ENCODE measurements at places on chromosomes 2 and 18.

DNA sequence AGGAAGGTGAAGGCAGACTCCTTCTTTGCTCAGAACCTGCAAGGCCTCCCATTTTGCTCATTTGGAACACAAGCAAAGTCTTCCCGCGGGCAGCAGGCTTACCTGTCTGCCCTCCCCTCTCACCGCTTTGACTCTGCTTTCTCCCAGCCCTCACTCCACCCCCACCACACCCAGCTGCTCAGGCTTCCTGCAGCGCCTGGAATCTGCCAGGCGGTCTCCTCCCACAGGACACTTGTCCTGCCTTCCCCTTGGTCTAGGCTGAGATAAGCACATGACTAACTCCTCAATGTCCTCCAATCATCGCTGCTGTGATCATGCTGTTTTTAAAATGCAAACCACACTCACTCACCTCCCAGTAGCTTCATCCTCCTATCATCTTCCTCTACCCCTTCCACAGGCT lies 430.0 kb downstream of the ZNF516 start:
- DNase-seq = no peak

- no peak for DNase-seq
These were observed 352.6 kb downstream of the TNS1 start for GRCh38 chr2:217650229-217650628.

DNA sequence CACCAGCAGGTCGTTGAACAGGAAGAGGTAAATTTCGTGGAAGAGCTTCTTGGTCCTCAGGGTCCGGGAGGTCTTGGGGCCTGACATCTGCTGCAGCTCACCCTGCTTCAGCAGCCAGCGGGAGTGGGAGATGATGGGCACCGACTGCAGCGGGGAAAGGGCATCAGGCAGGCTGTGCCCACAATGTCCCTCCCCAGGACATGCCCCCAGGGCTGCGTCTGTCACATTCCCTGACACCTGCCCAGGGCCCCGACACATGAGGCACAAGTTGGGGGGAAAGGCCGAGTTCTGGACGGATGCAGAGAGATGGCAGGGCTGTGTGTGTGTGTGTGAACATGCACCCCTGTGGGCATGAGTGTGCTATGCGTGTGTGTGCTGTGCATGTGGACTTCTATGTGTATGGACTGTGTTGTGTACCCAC lies 13.9 kb downstream of the SNORC start:
- no peak for DNase-seq

GRCh38 chr2:128305555-128306080 lies 13.1 kb downstream of the HS6ST1 start:
- DNase-seq = no peak

GRCh38 chr2:221502270-221503010 lies 69.7 kb downstream of the EPHA4 start:
- DNase-seq = no peak

DNA sequence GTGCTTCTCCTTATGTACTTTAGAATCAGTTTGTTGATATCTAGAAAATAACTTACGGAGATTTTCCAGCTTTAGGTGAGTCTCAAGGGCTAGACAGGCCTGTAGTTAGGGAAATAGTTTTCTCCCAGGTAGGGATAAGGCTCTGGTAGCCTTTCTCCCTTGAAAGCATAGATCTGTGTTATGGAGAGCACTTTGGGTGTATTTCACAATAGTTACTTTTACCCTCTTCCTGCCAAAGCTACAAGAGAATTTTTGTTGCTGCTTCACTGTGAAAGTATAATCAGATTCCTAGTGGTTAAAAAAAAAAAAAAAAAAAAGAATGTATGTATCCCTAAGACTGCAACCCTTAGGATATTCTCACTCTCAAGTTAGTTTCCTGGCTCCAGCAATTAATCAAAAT lies 267.5 kb downstream of the PIK3C3 start:
- DNase-seq = no peak

- no peak for DNase-seq
These were observed 90.8 kb upstream of the PIK3C3 start for GRCh38 chr18:41864216-41864615.

GRCh38 chr2:149394864-149395263 lies 64.5 kb downstream of the LYPD6 start:
- DNase-seq = no peak

DNA sequence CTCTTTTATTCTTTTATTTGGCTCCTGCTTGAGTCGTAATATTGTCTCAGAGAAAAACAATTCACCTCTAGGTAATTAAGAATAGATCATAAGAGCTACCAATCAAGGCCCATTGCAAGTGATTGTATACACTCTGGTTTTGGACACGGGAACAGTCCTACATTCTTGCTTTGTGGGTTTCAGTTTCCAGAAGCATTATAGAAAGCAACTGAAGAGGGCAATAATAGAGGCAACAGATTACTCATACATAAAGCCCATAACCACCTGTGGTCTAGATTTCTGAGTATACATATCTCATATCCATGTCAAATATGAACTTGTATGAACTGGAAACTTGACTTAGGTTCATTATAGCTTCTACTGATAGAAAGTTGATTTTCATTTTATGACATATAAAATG lies 65.4 kb downstream of the DIS3L2 start:
- no peak for DNase-seq

GRCh38 chr18:57806201-57806977 lies 3.3 kb upstream of the ATP8B1 start:
- no peak for DNase-seq

Data from activated T-helper 1 cell treated with Interleukin-2 at 50 U/mL for 16 hours (primary cell).